ENCODE measurements at places on chromosomes 6 and 20.

GRCh38 chr20:8876366-8876765, 192.5 kb upstream of the PLCB4 start:
- no peak for DNase-seq

DNA sequence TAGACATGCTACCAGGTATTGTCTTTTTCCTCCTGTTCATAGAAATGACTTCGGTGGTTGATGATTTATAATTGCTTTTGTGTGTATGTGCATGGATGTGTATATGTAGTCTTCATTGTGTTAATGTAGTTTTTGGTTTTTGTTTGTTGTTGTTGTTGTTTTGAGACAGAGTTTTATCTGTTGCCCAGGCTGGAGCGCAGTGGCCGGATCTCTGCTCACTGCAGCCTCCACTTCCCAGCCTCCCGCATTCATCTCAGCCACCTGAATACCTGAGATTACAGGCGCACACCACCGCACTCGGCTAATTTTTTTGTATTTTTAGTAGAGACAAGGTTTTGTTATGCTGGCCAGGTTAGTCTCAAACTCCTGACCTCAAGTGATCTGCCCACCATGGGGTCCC, 75.2 kb downstream of the HFE start:
- no peak for DNase-seq

GRCh38 chr6:129599467-129599866, 110.5 kb downstream of the ARHGAP18 start:
- DNase-seq: no peak

GRCh38 chr20:13205848-13206434, 15.1 kb upstream of the ISM1 start:
- DNase-seq: no peak

- DNase-seq: no peak
These were observed at the start of gene PTPRT for GRCh38 chr20:43189554-43190331. TSS of gene PTPRT (minus strand) at chr20:43189906. CDS start at chr20:43189733, 173 bp downstream.

- peak; percentile 75 for DNase-seq
These were observed 63.0 kb downstream of the PTPN1 start for GRCh38 chr20:50572938-50573777.

DNA sequence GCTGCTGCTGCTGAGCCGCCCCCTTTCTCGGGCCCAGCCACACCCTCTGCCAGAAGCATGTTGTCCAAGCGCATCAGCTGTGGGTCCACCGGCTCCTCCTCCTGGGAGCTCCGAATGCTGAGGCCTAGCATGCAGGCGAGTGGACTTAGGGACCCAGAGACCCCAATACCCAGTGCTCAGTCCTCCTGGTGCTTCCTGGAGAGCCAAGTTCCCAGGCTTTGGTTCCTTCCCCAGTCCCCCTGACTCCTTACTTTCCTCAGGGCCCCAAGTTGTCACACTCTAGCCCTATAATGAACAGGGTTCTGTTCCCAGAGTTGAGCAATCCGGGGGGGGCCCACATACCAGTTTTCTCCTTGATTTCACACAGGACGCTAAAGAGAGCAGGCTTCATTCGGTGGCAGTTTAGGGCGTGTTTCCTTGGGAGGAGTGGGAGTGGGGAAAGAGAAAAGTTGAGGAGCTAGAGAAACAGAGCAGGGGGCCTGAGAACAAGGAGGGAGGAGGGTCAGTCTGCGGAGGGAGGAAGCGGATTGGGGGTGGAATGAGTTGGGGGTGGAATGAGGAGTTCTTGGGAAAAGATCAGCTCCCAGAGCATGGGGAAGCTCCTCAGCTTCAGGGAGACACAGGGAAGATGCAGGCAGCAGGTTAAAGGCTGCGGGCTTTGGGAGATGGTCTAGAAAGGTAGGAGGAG, 1.5 kb downstream of the PBX2 start:
- no peak for DNase-seq

GRCh38 chr6:150638267-150638666, 38.6 kb downstream of the PLEKHG1 start:
- DNase-seq: no peak

- DNase-seq: no peak
These were observed 1.5 kb upstream of the ARID1B start for GRCh38 chr6:156775717-156776116.

DNA sequence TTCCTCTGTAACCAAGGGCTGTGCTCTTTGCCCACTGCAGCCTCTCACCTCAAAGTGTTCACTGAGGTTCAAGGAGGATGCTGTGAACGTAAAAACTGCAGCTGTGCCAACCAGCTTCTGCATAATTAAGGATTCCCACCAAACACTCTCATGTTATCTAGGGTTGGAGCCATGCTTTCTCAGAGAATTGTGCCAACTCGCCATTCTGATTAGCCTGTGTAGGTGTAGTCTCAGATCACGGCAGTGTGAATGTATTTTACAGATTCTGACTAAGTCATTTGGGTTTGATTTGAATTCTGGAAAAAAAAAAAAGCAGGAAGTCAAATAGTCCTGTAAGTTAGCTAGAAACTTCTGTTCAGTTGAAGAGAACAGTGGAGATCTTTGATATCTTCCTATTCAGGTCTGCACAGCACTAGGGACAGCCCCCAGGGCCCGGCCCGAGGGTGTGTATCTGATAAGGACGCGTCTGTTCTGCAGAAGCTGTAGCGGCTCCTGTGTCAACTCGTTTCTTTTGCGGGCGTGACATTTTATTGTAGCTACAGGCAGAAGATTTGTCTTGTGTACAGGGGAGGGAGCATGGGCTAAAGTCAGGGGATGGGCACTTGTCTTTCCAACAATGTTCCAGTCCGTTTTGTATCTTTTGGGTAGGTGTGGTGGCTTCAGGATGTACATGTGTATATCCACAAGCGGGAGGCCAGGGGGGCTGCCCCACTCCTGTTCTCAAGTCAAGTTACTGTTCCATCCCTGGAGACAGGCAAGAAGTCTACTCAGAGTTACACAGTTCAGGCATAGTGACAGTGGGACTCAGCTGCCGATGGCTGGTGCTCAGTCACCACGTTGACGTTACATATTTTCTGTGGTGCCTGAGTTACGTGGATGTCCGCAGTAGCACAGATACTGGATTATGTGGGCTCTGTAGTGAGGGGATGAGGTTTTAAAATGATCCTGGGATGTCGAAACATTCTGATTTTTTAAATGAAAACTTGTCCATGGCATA, 12.4 kb downstream of the IRF4 start:
- DNase-seq: no peak

DNA sequence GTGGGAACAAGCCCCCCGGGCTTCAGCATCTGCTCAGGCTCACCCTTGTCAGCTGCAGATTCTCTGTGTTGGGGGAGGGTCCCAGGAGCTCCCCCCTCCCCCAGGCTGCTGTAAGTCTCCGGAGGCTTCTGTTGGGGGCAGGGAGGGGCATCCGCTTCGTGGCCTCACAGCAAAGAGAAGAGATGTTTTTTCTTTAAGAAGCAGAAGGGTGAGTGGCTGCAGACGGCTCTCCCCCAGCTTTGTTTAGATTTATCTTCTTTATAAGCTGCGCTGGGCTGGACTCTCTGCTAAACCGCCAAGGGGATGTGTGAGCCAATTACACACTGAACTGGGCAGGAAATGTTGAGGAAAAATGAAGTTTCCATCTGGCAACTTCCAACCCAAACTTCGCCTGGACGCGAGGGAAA, 48.7 kb upstream of the GATA5 start:
- DNase-seq: no peak

GRCh38 chr6:116070101-116070500, 9.4 kb upstream of the FRK start:
- DNase-seq: no peak

DNA sequence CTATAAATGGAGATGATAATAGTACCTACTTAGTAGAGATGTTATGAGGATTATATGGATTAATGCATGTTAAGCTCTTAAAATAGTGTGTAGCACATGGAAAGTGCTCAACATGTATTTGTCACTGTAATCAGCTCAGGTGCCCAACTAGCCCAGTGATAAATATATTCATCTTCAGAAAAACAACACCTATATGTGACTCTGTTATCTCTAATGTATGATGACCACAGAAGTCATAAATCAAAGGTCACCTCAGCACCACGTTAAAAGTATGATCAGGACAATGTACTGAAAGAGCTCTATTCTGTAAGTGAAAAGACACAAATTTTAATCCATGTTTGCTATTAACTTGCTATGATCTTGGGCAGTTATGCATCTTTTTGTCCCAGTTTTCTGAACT, 36.8 kb upstream of the TENT5A start:
- no peak for DNase-seq

GRCh38 chr6:71114986-71115385, 158.1 kb upstream of the B3GAT2 start:
- DNase-seq: no peak

DNA sequence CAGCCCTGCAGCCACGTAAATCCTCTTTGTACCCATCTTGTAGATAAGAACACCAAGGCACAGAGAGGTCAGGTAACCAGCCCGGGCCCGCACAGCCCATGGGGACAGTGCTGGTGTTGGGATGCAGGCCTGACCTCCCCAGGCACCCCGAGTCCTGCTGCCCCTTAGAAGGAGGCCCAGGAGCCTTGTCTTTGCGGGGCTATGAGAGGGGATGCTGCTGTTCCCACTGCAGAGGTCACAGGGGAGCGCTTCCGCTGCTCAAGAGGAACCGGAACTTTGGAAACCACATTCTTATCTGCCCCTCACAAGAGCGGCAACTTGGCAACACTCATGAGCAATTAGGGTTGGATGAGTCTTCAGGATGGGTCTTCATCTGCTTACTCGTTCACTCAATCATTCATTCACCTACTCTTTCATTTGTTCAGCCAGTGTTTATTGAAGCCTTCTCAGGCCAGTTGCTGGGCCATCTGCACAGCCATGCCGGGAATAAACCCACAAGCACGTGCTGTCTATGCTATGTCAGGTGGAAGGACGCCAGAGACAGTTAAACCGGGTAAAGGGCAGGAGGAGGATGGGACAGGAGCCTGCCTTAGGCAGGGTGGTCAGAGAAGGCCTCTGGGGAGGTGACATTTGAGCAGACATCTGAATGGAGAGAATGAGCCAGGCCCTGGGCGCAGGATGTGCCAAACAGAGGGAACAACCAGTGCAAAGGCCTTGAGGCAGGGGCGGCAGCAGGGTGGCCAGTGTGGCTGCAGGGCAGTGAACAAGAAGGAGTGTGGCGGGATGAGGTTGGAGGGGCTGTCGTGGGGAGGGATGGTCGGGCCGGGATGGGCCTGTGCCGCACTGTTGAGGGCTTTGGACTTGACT, 60.8 kb downstream of the RBM38 start:
- no peak for DNase-seq

DNA sequence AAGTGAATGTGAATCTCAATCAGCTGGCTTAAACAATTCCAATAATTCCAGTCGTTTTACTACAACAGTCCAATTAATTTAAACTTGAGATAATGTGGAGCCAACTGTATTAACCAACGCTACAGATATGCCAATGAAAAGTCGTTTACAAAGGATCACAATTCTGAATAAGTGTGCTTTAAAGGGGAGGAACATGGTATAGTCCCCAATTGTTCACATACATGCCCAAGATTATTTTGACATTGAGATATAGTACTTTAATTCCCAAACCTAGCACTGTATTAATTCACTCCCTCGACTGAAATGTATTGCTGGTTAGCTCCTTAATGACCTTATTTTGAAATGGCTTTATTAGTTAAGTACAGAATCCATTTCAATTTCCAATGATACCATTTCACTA, 2.5 kb downstream of the AKIRIN2 start:
- DNase-seq: no peak

DNA sequence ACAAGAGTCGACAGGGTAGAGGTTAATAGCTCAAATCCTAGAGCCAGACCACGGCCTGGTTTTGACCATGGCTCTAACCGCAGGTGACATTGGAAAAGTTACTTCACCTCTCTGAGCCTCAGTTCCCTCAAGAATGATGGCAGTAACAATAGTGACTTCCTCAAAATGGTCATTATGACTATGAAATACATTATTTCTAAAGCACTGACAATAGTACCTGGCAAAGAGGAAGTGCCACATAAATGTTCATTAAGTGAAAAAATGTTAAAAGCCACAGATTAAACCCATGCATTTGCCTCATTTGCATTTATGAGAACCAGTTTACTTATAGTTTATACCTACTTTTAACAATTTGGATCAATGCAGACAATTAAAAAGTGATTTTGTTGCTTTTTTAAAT, 12.3 kb downstream of the BTBD3 start:
- DNase-seq: no peak

- DNase-seq: peak; percentile 75
These were observed 802.9 kb downstream of the MAFB start for GRCh38 chr20:39885975-39886649.

GRCh38 chr6:82954937-82955577, 110.6 kb downstream of the UBE3D start:
- DNase-seq: no peak

- no peak for DNase-seq
These were observed 16.6 kb upstream of the MAP7 start for GRCh38 chr6:136566851-136567250.

DNA sequence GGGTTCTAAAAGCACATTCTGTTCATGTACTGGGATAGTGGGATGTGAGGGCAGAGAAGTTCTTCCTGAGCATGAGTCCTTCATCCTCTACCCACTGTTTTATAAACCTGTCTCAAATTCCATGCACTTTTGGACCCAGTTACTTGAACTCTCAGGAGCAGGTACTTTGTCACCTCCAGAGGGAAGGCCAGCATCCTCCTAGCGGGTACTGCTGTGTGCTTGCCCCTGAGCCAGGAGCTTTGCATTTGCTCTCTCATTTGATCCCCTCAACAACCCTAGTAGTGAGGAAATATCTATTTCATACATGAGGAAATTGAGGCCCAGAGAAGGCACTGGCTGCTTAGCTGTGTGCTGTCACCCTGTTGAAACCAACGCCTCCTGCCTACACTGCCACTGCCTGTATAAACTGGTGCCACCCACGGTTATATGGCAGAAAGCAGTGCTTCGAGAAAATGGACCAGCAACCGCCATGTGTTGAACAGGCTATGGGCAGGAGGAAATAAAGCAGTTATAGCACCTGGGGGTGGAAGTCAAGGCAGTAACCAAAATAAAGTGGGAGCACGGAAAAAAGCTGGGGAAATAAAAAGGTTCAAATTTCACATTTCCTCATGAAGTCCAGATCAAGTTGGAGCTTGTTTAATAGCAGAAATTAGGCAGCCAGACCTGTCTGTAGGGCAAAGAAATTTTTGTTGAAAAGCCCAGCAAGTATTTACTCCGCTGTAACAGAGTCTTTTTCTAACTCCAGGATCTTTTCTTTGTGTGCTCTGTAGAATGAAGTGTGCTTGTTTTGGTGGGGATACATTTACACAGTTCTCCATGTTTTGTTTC, 38.0 kb downstream of the KLHL31 start:
- no peak for DNase-seq

- no peak for DNase-seq
These were observed 17.8 kb upstream of the SLC32A1 start for GRCh38 chr20:38706509-38706908.

DNA sequence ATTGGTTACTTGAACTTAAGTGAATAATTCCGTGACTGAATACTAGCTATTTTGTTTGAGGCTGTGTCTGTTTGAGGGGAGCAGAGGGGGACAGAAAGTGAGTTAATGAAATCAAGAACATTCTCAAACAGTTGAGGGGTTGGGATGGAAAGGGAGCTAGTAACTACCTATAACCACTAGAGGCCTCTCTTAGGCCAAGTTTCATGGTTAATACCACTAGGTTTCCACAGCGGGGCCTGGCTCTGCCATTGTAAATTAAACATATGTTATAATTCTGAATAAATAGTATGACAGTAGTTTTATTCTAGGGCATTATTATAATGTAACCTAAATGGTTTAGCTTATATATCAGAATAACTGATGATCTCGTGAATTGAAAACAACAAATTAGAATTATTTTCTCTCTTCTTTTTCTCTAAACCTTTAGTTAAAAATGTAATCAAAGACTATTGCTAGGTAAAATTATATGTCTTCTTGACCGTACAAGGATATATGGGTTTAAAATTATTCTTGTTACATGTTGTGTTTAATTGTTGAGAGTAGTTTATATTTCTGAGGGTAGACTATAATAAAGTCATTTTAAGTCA, 108.1 kb downstream of the BCKDHB start:
- DNase-seq: peak; percentile 38

Measured in left ventricle myocardium superior (tissue), 1 donor.